MM.1S (cell line): ENCODE measurements at places on chromosomes 6 and 20.

DNA sequence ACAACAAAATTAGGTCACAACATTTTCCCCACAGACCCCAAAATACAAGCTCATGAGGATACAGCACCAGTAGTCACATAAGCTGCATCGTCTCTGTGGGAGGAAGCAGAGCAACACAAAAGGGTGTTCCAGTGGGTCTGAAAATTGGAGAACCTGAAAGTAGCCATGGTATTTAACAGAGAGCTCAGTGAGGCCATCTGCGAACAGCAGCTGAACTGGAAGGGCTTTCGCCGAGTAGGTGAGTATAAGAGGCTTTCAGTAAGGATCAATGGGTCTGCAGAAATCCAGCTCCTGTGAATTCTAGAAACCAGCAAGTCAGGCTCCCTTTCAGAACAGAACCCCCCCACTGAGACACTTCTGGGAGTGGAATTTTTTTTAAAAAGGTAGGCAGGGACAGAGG is 120.0 kb upstream of the RREB1 start:
- no peak for DNase-seq

DNA sequence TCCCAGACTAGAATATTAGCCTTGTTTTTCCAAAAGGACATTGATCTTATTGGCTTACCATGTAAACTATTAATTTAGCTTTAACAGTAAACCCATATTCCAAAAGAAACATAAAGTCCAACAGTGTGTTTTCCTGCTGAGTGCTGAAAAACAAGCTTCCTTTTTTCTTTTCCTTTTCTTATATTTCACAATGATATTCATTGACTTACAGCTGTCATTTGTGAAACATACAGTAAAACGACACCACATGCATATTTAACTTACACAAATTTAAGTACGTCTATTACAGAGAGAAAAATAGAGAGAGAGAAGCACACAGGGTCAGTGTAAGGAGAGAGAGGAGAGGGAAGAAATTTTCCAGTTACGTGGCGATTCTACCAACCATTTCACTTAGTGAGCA is 543.9 kb upstream of the JARID2 start:
- DNase-seq = no peak

GRCh38 chr20:44221368-44221954 is 10.9 kb upstream of the OSER1 start:
- no peak for DNase-seq

DNA sequence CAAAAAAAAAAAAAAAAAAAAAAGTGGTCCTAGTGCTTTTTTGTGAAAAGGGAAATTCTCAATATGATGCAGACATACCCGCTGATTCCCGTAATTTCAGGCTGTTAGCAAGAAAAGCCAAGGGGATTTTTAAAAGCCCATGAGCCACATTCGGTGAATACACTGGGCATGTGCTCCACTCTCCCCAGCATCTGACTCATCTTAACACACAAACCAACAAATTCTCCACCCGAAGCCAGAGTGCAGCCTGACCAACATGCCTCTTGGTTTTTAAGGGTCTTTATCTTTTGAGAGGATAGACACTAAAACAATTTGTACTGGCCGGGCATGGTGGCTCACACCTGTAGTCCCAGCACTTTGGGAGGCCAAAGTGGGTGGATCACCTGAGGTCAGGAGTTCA is 45.5 kb upstream of the CD83 start:
- DNase-seq = no peak
